ENCODE measurements at places on chromosomes 16 and 17.

DNA sequence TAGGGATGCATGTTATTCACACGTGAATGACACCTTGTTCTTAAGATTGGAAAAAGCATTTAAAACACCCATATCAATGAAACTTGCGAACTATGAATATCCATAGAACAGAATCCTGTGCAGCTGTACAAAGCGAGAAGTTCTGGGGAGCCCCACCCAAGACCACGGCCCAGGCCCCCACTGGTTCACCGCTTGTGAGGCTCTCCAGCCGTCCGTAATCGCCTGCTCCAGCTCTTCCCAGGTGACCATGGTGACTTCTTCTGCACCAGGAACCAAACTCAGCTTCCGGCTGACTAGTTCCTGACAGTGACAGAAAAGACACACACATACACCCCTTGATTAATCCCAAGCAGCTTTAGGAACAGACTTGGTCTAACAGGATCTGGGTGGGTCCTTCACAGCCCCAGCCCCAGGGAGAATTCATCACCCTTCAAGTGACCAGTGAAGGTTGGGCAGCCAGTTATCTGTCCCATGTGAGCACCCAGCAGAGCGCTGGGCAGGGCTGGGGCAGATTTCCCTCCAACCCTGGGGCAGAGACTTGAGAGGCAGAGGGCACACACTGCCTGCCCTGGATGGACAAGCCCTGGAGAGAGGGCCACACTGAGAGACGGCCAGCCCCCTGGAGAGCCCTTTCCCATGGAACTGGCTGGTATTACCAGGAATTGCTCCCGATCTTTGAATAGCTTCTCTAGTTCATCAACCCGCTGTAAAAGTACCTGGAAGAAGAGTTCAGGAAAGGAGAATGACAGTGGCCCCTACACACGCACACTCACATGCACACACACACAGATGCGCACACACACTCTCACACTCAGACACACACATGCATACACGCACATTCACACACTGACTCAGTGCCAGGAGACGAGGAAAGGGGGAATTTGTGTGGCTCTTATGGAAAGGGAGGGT lies 3.6 kb downstream of the QRICH2 start:
- no peak for DNase-seq

DNA sequence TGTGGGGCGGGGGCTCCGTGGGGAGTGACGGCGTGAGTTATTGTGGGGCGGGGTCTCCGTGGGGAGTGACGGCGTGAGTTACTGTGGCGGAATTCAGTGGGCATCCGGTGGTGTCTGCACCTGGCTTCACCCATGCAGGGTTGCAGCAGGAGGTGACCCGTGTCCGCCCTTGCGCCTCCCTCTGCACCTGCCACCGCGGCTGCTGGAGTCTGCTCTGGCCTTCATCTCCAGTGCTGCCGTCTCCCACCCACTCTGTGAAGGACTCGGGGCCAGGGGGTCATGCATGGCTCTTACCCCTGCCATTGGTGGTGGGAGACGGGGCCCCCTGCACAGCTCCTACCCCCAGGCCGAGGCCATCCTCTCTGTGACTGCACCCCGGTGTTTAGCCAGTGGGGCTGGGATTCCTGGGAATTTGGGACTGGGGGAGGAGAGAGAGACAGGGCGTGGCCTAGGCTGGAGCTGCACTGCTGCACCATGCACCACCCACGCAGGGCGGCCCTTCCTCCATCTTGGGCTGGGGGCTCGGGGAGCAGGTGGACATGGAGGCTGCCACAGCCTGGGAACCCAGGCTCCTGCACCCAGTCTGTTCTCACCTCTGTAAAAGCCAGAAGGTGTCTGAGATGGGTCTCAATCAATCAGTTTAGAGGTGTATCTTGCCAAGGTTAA lies 1.3 kb upstream of the PABPN1L start:
- no peak for DNase-seq

DNA sequence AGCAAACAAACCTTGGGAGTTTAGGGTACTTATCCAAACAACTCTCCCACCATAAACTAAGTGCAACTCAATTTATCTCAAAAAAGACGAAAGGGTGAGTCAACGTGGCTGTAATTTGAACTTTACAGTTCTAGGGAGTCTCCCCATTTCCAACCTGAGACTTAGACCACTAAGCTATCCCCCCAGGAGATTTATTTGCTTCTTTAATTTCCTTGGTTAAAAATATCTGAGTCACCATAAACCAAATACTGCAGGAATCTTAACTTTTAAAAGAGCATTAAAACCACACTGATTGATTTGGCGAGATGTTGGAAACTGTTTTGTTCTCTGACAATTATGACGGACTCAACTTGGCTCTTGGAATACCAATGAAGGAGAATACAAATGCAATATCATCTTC lies 299.3 kb upstream of the SOX9 start:
- no peak for DNase-seq

DNA sequence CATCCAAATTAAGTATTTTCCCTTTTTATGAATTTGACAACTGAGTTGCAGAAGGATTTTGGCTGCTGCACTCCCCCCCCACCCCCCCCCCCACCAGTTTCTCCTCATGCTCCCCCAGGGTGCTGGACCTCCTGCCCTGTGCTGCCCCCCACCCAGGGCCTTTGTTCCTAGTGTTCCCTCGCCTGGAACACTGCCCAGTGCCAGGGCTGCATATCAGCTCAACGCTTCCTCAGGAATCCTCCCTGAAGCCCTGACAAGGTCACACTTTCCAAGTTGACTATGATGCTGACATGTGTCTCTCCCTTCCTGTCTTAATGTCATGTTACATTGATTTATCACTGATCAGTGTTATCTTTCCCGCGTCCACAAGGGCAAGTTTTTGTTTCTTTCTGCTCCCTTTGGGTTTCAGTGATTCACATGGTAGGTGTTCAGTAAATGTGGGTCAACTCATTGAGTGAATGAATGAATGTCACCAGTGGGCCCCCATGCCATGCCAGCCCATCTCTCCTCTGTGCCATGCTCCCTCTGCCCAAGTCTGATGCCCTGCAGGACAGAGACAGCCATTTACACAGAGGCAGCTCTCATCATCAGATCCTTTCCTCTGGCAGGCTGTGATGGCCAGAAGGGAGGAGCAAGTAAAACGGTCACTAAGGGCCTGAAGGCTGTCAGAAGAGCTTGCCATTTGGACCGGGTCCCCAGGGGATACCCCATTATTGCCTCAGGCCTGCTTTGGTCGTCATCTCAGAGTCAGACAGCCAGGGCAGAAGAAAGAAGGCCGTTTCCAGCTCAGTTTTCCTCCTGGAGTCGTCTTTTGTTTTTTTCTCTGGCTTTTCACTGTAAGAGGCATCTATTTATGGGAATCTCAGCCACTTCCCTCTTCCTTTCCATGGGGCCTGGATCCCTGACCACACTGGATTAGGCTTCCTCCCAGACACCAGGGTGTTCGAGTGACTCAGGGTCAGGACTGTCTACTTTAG lies 386.2 kb downstream of the SNX29 start:
- DNase-seq, result no peak

DNA sequence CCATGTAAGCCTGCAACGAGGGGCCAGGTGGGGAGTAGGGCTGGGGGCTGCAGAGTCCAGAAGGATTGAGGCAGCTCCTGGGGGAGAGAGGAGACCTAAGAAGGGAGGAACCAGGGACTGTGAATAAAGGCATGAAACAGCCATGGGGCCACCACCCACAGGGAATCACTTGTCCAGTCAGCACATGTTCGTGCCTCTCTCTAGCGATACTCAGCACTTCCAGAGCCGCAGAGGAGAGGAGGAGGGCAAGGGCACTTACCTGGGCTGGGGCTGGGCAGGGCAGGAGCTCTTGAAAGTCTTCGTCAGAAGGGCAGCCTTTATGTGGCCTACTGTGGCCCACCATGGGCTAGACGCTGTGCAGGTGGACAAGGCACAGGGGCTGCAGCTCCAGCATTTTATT lies 24.2 kb downstream of the CACNA1G start:
- DNase-seq, result no peak

DNA sequence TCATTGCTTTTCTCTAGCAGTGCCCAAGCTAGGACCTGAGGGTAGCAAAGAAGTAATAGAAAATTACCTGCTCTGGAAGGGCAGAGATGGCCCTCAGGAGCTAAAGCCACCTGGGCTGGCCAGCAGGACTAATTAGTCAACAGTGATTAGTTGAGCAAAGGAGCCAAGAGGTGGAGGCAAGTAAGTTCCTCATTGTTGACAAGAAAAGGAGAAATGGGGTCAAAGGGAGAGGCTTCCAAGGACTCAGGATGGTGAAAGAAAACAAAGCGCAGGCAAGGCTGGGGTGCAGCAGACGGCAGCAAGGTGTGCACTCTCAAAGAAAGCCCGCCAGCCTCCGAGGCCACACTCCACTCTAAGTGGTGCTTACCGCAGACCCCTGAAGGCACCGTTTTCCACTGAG lies 44.6 kb downstream of the CMTM4 start:
- DNase-seq, result no peak

GRCh38 chr16:84618581-84619460 lies 943 bp upstream of the COTL1 start:
- DNase-seq, result no peak
